NCI-H1417 treated with DMSO at 0.1 percent for 48 hours (cell line): ENCODE measurements at places on chromosomes 3 and 15.

- no peak for DNase-seq
These were observed 622.1 kb downstream of the IGSF11 start for GRCh38 chr3:118412503-118412902.

DNA sequence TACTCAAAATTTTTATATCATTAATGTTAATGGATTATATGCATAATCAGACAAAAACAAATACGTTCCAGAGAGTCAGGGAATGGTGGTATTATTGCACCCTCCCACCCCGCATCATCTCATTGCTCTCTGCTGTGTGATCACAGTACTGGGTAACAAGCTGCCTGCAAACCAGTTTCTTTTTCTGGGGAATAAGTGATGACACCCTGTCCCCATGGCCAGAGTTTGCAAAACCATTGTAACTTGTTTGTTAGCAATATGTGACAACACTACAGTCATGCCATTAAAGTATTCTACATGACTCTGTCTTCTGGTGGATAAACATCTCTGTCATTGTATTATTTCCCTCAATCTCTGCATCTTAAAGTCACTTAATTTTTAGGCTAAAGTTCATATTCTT is 39.5 kb downstream of the ZBTB38 start:
- no peak for DNase-seq

DNA sequence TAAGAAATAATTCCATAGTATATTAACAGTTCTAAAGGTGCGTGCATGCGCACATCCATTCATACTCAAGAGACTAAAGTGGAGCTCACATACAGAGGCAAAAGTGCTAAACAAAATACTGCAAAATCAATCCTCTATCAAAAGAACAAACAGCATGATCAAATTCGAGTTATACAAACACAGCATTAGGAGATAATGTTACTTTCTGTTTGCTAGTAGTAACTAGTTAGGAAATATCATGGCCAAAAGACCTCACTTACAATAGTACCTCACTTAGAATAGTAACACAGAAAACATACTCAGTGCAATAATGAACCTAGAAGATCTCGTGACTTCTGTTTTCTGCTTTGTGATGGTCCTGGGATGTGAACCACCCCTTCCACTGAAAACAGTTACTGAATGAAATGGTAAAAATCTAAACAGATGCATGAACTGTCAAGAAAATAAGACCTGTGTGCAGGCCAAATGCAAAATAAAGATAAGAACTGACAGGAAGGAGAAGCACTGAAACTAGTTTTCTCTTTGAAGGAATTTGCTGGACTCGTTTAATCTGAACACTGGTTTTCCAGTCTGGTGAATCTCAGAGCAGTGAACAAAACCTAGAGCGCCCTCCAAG is 20.9 kb upstream of the CEMIP start:
- no peak for DNase-seq

DNA sequence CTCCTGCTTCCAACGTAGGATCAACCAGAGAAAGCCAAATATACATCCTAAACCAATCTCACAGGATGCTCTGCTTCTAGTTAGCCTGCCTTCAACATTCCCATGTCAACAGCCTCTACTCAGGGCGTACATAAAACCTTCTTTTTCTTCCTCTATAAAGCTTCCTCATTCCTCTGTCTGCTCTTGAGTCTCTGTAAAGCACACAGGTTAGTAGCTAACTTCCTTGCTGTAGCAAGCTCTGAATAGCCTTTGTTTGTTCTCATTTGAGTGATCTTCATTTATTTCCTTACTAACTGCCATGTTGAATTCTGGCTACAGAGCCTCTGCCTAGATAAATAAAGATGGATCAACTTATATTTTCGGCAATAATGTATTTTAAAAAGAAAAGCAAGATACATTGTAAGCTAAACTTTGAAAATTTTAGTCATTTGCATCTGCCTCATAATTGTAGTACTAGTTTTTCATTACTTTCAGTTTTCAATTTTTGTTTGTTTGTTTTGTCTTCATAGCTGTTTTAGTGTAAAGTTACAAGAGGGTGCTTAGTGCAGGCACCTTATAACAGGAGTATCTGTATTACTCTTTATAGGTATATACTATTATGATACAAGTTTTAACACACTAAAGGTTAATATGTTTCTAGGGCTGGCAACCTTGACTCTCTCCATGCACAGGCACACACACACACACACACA is 498.2 kb downstream of the PYDC2 start:
- no peak for DNase-seq

GRCh38 chr3:37849146-37849923 is 12.3 kb upstream of the CTDSPL start:
- DNase-seq, result no peak

DNA sequence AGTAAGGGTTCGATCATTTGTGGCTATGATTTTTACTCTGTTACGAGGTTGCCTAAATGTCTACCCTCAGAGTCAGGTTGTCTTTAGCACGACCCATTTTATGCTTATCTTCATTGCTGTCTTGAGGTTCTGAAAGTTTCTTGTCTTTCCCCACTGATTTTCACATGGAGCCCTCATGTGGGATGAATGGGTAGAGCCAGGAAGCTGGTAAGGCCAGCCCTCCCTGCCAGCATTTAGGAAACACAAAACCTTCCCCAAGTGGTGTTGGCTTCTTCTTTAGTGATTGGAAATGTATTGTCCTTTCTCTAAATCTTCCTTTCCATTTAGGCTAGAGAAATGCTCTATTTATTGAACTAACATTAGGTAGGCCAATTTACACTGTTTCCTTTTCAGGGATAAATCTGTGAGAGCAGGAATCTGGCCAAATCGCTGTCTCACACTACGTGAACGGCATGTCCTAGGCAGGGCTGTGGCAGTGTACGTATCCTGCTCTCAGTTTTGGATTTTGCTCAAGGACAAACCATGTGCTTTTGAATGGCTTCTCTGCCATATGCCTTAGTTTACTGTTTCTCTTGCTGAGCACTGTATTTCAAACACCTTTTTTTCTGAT is 43.7 kb downstream of the MYZAP start:
- no peak for DNase-seq
